ENCODE measurements at places on chromosomes 5 and 9. TPM values are rescaled to one million over a fixed set of nuclear protein-coding genes. Genes with fewer than 3 reads are reported as not detected.

ITGA1 gene
- total RNA-seq: 24.0 TPM

TXNDC8 gene
- not detected for total RNA-seq

CEL gene
- total RNA-seq: 2.3 TPM

PCDHGA4 gene
- 7.4 TPM for total RNA-seq

SPOCK1 gene
- total RNA-seq: 44.2 TPM

SPATA9 gene
- total RNA-seq: not detected

GPR150 gene
- 0.12 TPM for total RNA-seq

CYLC2 gene
- total RNA-seq: not detected

DUSP1 gene
- total RNA-seq: 82.3 TPM

- H3K36me3 ChIP-seq: peaks cover 36% of the 10 kb centered on the region
- peak overlapping the region; percentile 79 for H3K4me3 ChIP-seq
- no peaks in the 10 kb centered on the region for H3K27me3 ChIP-seq
- peak overlapping the region; percentile 100 for H3K27ac ChIP-seq
- DNase-seq: no peak
- H3K4me1 ChIP-seq: peaks cover 19% of the 10 kb centered on the region
Measured at GRCh38 chr5:172769616-172770373, 1.2 kb downstream of the DUSP1 start.

DNA sequence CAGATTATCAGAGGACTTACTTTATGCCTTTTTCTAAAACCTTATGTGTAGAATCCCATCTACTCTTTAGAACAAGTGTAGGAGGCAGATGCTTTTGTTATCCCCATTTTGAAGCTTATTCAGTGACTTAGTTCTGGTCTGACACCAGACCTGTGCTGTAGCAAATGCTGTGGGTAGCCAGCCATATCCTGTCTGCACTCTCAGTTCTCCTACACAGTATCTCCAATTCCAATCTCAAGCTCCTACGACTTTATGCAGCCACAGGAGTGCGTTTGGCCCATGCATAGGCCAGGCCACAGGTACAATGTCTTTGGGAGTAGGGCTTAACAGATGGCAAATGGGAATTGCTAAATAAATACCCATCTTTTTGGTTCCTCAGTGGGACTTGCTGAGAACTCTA lies 292.6 kb downstream of the MCTP1 start:
- H3K4me1 ChIP-seq: no peaks in the 10 kb centered on the region
- no peak for DNase-seq
- H3K36me3 ChIP-seq: no peaks in the 10 kb centered on the region
- no peaks in the 10 kb centered on the region for H3K27me3 ChIP-seq

GRCh38 chr5:68215898-68216244 lies 315 bp downstream of the PIK3R1 start:
- peaks cover 2% of the 10 kb centered on the region for H3K4me1 ChIP-seq
- H3K4me3 ChIP-seq: peak overlapping the region; percentile 97
- peak overlapping the region; percentile 99 for H3K27ac ChIP-seq
- H3K36me3 ChIP-seq: no peaks in the 10 kb centered on the region

GRCh38 chr9:128470560-128470959 lies 14.8 kb downstream of the ODF2 start:
- H3K27ac ChIP-seq: no peak overlapping the region
- H3K36me3 ChIP-seq: no peaks in the 10 kb centered on the region
- DNase-seq: no peak
- no peak overlapping the region for H3K4me3 ChIP-seq
- no peaks in the 10 kb centered on the region for H3K27me3 ChIP-seq

DNA sequence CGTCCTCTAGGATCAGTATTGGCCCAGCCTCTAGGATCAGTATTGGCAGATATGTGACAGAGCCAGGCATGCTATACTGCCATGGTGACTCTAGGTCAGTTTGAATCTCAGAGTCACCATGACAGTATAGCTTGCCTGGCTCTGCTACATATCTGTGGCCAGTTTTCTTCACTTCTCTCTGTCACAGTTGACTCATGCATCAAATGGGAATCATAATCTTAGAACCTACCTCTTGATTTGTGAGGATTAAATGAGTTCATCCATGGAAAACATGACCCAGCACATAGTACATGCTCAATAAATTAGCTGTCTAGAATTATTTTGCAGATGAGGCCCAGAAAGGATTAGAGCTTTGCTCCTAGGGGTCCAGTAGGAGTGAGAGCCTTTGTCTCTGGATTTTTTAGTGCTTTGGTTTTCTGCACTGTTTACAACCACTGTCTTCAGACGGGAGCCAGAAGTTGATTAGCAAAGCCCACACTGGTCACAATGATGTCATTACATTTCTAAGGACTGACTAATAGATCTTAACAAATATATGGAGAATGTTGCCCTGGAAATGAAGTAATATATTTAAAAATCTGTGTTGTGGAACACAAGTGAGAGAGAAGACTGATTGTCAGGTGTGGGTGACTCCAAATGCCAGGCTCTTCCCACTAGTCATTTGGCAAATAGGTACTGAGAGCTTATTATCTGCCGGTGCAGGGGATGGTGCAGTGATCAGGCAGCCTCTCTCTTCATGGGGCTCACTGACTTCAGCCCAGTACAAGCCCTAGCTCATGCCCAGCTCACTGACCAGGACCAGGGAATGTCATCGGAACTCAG lies 76.0 kb downstream of the COL15A1 start:
- H3K4me3 ChIP-seq: no peak overlapping the region
- peaks cover 19% of the 10 kb centered on the region for H3K4me1 ChIP-seq
- no peaks in the 10 kb centered on the region for H3K27me3 ChIP-seq
- no peak overlapping the region for H3K27ac ChIP-seq
- H3K36me3 ChIP-seq: peaks cover 53% of the 10 kb centered on the region
- no peak for DNase-seq

GRCh38 chr9:124266139-124266825 lies 8.5 kb downstream of the NEK6 start:
- H3K4me1 ChIP-seq: peaks cover 52% of the 10 kb centered on the region
- no peaks in the 10 kb centered on the region for H3K36me3 ChIP-seq

DNA sequence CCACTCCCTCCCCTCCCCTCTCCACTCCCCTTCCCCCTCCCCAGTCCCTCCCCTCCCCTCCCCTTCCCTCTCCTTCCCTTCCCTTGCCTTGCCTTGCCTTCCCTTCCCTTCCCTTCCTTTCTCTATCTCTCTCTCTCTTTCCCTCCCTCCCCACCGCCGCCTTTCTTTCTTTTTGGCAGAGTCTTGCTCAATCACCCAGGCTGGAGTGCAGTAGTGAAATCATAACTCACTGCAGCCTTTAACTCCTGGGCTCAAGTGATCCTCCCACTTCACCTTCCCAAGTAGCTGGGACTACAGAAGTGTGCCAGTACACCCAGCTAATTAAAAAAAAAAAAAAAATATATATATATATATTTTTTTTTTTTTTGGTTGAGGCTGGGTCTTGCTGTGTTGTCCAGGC lies 45.5 kb downstream of the IL31RA start:
- no peaks in the 10 kb centered on the region for H3K36me3 ChIP-seq
- no peak overlapping the region for H3K4me3 ChIP-seq
- H3K4me1 ChIP-seq: no peaks in the 10 kb centered on the region
- no peaks in the 10 kb centered on the region for H3K27me3 ChIP-seq
- H3K27ac ChIP-seq: no peak overlapping the region

DNA sequence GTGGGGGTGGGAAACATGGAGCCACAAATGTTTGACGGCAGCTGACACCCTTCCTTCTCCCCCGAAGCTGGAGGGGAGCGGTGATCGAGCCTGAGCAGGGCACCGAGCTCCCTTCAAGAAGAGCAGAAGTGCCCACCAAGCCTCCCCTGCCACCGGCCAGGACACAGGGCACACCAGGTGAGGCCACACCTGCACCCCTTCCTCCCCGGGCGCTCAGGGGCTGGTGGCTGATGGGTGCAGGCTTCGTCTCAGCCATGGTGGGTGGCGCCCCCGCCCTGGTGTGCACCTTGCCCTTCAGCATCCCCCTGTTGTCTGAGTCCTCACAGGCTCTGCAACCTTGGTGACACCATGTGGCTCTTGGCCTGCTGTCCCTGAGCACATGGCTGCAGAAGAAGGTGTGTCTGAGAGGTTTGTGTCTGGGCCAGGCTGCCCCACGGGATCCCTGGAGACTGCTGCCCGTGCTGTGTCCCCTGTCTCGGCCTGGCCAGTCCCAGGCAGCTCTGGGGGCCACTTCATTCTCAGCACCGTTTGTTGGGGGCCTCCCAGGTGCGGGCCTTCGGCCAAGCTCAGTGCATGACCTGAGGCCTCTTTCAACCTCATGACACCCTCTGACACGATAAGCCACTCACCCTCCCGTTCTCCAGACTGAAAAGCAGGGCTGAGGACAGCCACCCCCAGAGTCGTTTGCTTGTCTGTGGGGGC lies 11.1 kb downstream of the MAN1B1 start:
- no peak overlapping the region for H3K27ac ChIP-seq
- H3K4me3 ChIP-seq: no peak overlapping the region
- no peaks in the 10 kb centered on the region for H3K27me3 ChIP-seq
- peaks cover 83% of the 10 kb centered on the region for H3K36me3 ChIP-seq

DNA sequence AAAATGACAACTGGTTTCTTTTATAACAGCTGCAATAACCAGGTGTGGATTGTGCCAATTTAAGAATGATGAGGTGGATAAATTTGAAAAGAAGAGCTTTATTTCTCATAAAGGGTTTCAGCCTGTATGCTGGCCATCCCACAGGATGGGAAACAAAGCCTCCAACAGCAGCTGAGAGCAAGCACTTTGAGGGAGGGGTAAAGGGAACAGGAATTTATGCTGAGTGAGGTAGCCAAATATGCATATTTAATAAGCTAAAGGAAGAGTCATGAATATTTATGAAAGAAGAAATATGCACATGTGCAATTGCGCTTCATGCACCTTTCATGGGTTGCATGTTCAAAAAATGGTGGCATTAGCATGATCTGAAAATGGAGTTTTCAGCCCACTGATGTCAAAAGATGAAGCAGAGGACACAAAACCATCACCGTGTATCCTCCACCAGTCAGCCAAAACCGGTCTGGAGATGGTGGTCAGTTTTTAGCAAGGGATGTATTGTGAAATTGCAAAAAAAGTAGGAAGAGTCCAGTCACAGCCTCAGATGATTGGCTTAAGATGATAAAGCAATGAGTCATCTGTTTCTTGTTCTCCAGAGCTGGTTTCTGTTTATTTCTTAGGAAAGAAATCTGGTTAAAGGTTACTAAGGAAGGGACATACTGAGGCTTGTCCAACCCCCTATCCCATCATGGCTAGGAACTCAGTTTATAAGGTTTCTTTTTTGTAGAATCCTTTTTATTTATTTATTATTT lies 47.9 kb downstream of the DEPDC1B start:
- no peaks in the 10 kb centered on the region for H3K27me3 ChIP-seq
- no peaks in the 10 kb centered on the region for H3K36me3 ChIP-seq
- no peaks in the 10 kb centered on the region for H3K4me1 ChIP-seq
- no peak overlapping the region for H3K27ac ChIP-seq
- H3K4me3 ChIP-seq: no peak overlapping the region

DNA sequence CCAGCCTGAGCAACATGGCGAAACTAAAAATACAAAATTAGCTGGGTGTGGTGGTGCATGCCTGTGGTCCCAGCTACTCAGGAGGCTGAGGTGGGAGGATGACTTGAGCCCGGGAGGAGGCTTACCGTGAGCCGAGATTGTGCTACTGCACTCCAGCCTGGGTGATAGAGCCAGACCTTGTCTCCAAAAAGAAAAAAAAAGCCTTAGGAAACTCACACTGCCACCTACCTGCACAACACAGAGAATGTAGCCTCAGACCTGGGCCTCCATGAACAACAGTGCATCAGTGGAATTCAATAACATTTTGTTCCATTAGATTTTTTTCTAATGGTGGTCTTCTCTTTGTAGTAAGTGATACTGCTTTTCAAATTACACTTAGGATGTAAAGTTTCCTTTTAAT lies 63.8 kb upstream of the RARS1 start:
- H3K4me3 ChIP-seq: no peak overlapping the region
- no peaks in the 10 kb centered on the region for H3K27me3 ChIP-seq
- H3K36me3 ChIP-seq: no peaks in the 10 kb centered on the region
- no peak for DNase-seq
- peaks cover 5% of the 10 kb centered on the region for H3K4me1 ChIP-seq

GRCh38 chr5:103446813-103447212 lies 115.8 kb downstream of the NUDT12 start:
- H3K36me3 ChIP-seq: no peaks in the 10 kb centered on the region
- H3K4me1 ChIP-seq: no peaks in the 10 kb centered on the region
- H3K4me3 ChIP-seq: no peak overlapping the region
- no peak overlapping the region for H3K27ac ChIP-seq
- DNase-seq: no peak

DNA sequence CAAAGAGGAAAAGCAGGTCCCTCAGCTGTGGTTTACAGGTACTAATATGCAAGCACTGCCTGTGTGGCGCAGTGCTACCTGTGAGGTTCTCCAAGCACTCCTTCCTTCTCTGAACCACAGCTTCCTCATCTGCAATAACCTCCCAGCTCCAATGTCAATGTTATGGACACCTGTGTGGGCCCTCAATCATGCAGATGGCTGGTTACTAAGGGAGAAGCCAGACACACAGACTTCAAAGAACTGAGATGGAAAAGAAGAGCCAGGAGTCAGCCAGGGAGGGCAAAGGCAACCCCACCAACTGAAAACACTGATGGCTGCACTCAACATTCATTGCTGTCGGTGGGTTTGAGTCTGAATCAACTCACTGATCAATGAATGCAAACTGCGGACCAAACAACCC lies 77.7 kb downstream of the NR6A1 start:
- no peaks in the 10 kb centered on the region for H3K36me3 ChIP-seq
- H3K4me3 ChIP-seq: no peak overlapping the region
- DNase-seq: no peak
- H3K4me1 ChIP-seq: no peaks in the 10 kb centered on the region
- no peak overlapping the region for H3K27ac ChIP-seq
- H3K27me3 ChIP-seq: no peaks in the 10 kb centered on the region

DNA sequence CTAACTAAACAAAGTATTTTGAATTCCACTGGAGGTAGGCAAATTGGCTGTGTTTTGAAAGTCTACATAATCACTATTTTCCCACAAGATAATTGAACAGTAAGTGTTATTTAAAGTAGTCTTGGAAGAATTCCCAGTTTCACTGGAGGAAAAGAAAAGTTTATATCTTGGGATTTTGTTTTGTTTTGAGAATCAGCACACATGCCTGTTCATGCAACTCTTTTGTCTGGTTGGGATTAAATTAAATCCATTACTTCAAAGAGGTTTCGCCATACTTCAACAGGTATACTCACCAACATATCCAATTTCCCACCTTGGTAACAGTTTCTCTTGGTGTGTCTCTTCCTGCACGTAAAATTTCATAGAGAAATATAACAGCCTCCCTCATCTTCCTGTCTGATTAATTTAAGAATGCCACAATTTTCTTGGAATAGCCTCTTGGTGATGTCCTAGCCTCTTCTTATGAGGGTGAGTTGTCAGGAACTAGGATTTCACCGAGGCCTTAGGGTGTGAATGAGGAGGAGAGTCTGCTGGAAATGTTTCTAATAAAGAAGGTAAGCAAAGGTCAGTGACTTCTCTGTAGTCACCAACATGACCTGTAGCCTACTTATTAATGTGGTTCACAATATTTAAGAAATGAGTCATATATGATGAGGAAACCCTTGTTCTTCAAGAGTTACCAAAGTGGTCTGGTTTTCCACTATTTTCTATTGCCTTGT lies 48.1 kb downstream of the ITGA2 start:
- DNase-seq: no peak
- peak overlapping the region; percentile 35 for H3K27ac ChIP-seq
- H3K36me3 ChIP-seq: no peaks in the 10 kb centered on the region
- H3K4me1 ChIP-seq: peaks cover 28% of the 10 kb centered on the region
- no peaks in the 10 kb centered on the region for H3K27me3 ChIP-seq

- no peaks in the 10 kb centered on the region for H3K36me3 ChIP-seq
- H3K27me3 ChIP-seq: no peaks in the 10 kb centered on the region
- peaks cover 40% of the 10 kb centered on the region for H3K4me1 ChIP-seq
- no peak overlapping the region for H3K27ac ChIP-seq
Measured at GRCh38 chr9:133563291-133563796, 28.8 kb downstream of the ADAMTSL2 start.
